ENCODE measurements at places on chromosomes 3 and 15. TPM values are rescaled to one million over a fixed set of nuclear protein-coding genes. Genes with fewer than 3 reads are reported as not detected.

DNA sequence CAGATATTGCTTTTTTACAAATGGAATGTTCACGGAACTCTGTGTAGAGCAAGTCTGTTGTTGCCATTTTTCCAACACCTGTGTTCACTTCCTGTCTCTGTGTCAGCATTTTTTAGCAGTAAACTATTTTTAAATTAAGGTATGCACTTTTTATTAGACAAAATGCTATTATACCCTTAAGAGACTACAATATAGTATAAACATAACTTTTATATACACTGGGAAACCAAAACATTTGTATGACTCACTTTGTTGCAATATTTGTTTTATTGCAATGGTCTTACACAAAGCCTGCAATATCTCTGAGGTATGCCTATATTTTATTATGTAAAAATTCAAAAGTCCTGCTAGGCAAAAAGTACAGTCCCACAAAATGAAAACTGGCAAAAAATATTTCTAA is 39.8 kb upstream of the FGF7 start:
- DNase-seq, result no peak
- no peaks in the 10 kb centered on the region for H3K4me1 ChIP-seq
- no peaks in the 10 kb centered on the region for H3K36me3 ChIP-seq
- no peak overlapping the region for H3K27ac ChIP-seq

DNA sequence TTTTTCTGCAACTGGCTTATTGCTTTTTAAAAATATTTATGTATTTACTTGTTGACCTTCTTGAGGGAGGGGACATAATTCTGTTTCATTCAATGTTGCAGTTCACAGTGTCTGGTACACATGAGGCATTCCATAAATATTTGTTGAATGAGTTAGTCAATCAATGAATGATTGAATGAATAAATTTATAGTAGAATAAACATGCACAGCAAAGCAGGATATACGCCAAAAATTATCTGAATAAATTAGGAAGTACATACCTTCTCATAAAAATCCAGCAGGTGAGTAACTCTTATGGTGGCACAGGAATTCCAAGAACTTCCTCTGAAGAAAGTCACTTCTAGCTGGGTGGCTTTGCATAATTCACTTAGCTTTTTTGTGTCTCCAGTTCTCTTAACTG is 469.4 kb upstream of the ATP11B start:
- no peaks in the 10 kb centered on the region for H3K27me3 ChIP-seq
- H3K36me3 ChIP-seq, result no peaks in the 10 kb centered on the region
- no peak overlapping the region for H3K4me3 ChIP-seq
- DNase-seq, result no peak
- no peaks in the 10 kb centered on the region for H3K4me1 ChIP-seq

DNA sequence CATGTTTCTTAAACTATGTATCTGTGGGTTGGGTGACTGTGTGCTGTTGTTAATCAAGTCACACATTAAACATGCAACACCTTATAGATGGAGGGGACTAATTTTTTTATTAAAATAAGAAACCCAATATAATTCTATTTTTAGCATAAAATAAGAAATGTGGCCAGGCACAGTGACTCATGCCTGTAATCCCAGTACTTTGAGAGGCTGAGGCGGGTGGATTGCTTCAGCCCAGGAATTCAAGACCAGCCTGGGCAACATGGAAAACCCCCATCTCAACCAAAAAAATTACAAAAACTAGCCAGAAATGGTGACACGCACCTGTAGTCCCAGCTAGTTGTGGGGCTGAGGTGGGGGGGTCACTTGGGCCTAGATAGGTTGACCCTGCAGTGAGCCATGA is 1021.0 kb downstream of the EPHA3 start:
- no peak overlapping the region for H3K4me3 ChIP-seq
- no peak for DNase-seq
- H3K36me3 ChIP-seq, result no peaks in the 10 kb centered on the region
- no peaks in the 10 kb centered on the region for H3K27me3 ChIP-seq
- H3K27ac ChIP-seq, result no peak overlapping the region

DNA sequence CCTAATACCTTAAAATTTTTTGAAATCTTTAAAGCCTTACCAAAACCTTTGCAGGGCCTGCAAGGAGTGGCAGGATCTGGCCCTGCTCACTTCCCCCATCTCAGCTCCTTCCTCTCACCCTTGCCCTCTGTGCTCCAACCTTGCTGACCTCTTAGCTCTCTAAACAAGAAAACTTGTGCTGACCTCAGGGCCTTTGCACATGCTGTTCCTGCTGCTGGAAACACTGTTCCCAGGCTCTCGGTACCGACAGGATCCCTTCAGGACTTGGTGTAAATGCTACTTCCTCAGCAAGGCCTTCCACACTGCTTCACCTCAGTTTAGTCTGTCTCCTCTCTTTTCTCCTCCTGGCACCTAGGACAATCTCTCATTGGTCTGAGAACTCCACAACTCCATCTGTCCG is 155.4 kb upstream of the IQSEC1 start:
- no peaks in the 10 kb centered on the region for H3K36me3 ChIP-seq
- peaks cover 3% of the 10 kb centered on the region for H3K4me1 ChIP-seq
- DNase-seq, result no peak
- H3K27me3 ChIP-seq, result no peaks in the 10 kb centered on the region
- H3K4me3 ChIP-seq, result no peak overlapping the region

DNA sequence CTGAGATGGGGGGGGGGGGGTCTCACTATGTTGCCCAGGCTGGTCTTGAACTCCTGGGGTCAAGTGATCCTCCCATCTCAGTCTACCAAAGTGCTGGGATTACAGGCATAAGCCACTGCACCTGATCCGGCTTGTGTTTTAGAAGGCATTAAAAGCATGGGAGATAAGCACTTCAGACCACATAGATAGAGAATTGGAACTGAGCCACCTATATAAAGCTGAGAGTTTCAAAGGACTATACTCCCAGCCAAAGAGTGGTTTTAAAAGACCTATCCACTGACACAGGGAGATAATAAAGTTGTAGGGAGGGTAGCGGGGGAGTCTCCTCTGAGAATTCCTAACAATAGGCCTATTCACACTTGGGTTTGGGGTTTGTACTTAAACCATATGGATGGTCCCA is 34.8 kb downstream of the DENND4A start:
- H3K4me1 ChIP-seq, result no peaks in the 10 kb centered on the region
- no peak overlapping the region for H3K27ac ChIP-seq
- no peaks in the 10 kb centered on the region for H3K36me3 ChIP-seq

DNA sequence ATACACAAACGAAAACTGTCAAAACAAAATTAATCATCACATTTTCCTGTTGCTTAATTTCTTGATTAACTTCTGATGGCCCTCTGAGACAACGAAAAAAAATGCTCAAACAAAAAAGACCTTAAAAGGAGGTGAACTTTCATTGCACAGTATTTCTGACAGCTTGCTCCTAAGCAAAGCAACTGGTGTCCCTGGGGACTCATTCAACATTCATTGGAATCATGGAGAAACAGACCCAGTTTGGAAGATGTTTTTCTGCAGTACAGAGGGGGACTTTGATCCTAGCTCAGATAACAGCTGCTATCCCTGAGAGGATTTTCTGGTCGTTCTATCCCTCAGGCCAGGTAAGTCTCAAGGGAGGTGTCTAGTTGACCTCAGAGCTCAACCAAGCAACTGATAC is 378.7 kb upstream of the ATP11B start:
- H3K4me3 ChIP-seq, result no peak overlapping the region
- no peaks in the 10 kb centered on the region for H3K4me1 ChIP-seq
- DNase-seq, result no peak
- H3K27ac ChIP-seq, result no peak overlapping the region

DNA sequence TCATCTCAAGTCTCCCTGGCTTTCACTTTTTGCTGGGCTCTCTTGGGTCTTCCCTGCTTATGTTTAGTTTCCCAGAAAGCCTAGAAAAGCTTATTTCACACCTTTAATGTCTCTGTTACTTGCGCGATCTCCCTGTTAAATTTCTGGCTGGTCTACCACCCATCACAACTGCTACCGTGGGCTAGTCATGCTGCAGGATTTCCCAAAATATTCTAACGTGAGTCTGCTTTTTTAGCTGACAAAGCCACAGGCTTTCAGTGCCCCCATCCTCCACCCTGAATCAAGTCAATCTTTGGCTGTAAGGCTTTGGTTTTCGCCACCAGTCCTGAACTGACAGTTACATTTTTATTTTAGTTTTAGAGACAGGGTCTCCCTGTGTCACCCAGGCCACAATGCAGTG is 74.1 kb downstream of the SUMF1 start:
- no peak for DNase-seq
- H3K27me3 ChIP-seq, result no peaks in the 10 kb centered on the region
- no peaks in the 10 kb centered on the region for H3K36me3 ChIP-seq
- no peak overlapping the region for H3K27ac ChIP-seq

DNA sequence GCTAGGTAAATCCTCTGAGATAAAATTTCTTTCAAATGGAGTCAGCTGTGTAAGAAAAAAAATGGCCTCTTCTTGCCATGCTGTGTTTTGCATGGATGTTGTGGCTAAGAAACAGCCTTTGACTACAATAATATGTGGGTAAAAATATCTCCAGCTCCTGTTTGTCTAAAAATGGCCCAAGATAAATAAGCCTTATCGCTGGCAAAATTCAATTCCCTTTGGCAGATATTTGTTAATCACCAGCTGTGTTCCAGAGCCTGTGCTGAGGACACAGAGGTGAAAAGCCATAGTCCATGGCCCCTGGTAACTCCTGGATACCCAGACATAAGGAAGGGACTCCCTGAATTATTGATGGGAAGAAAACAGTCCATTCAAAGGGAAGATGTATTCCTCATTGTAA is 15.3 kb upstream of the RAMAC start:
- no peak overlapping the region for H3K27ac ChIP-seq
- no peaks in the 10 kb centered on the region for H3K27me3 ChIP-seq
- DNase-seq, result no peak
- no peaks in the 10 kb centered on the region for H3K4me1 ChIP-seq
- H3K36me3 ChIP-seq, result no peaks in the 10 kb centered on the region
- H3K4me3 ChIP-seq, result no peak overlapping the region

DNA sequence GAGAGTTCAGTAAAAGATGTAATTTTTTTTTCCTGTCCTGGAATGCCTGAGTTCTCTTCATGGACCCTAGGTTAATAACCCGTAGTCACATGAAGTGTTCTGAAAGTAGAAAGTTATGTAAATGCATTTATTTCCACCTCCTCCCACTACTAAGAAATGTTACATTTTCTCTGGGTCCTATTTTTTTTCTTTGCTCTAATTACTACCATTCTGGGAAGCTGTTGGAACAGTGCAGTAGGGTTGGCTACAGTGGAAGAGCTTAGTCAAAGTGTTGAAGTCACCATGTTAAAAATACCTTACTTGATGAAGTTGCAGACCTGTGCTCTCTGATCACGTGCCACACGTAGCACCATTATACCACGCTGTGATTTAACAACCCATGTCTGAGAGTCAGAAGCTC is 153.8 kb upstream of the TSC22D2 start:
- no peaks in the 10 kb centered on the region for H3K36me3 ChIP-seq
- no peak overlapping the region for H3K27ac ChIP-seq
- DNase-seq, result no peak
- peaks cover 4% of the 10 kb centered on the region for H3K4me1 ChIP-seq
- H3K4me3 ChIP-seq, result no peak overlapping the region

GRCh38 chr3:81602781-81603180 is 158.7 kb downstream of the GBE1 start:
- H3K36me3 ChIP-seq, result no peaks in the 10 kb centered on the region
- no peak overlapping the region for H3K27ac ChIP-seq
- H3K4me1 ChIP-seq, result no peaks in the 10 kb centered on the region
- H3K4me3 ChIP-seq, result no peak overlapping the region
- no peaks in the 10 kb centered on the region for H3K27me3 ChIP-seq
- no peak for DNase-seq

- no peak overlapping the region for H3K27ac ChIP-seq
- DNase-seq, result no peak
- no peaks in the 10 kb centered on the region for H3K36me3 ChIP-seq
- no peaks in the 10 kb centered on the region for H3K4me1 ChIP-seq
- no peaks in the 10 kb centered on the region for H3K27me3 ChIP-seq
Observed at GRCh38 chr15:75036212-75036616, 12.8 kb downstream of the PPCDC start.

DNA sequence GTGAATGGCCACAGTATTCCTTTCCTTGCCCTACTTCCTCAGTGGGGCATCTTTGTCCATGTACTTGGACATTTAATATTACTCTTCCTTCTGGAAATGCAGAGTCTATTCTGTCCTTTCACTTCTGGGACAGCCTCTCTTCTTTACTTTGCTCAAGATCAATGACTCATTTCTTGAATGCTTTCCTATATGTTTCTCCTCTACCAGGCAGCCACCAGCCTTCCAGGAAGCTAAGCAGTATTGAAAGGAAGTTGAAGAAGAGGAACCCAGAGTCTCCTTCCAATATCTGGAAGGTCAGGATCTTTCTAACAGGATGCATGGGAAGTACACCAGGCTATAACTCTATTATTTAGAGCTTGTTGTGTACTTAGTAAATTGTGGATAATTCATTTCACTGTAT is 182.8 kb downstream of the CD47 start:
- no peak overlapping the region for H3K4me3 ChIP-seq
- peaks cover 2% of the 10 kb centered on the region for H3K4me1 ChIP-seq
- no peak overlapping the region for H3K27ac ChIP-seq
- H3K36me3 ChIP-seq, result no peaks in the 10 kb centered on the region
- no peaks in the 10 kb centered on the region for H3K27me3 ChIP-seq

GRCh38 chr3:100912976-100913545 is 80.2 kb downstream of the ABI3BP start:
- no peaks in the 10 kb centered on the region for H3K27me3 ChIP-seq
- H3K27ac ChIP-seq, result no peak overlapping the region
- no peaks in the 10 kb centered on the region for H3K4me1 ChIP-seq
- DNase-seq, result no peak
- no peaks in the 10 kb centered on the region for H3K36me3 ChIP-seq

- no peak overlapping the region for H3K27ac ChIP-seq
- no peak overlapping the region for H3K4me3 ChIP-seq
- no peak for DNase-seq
Observed at GRCh38 chr3:50380405-50381085, 21.2 kb upstream of the TMEM115 start.

GRCh38 chr3:52236424-52236886 is 2.5 kb downstream of the TWF2 start:
- peaks cover 16% of the 10 kb centered on the region for H3K4me1 ChIP-seq
- no peaks in the 10 kb centered on the region for H3K36me3 ChIP-seq
- H3K27me3 ChIP-seq, result no peaks in the 10 kb centered on the region
- peak overlapping the region; percentile 27 for H3K27ac ChIP-seq
- no peak overlapping the region for H3K4me3 ChIP-seq
- DNase-seq, result no peak

DNA sequence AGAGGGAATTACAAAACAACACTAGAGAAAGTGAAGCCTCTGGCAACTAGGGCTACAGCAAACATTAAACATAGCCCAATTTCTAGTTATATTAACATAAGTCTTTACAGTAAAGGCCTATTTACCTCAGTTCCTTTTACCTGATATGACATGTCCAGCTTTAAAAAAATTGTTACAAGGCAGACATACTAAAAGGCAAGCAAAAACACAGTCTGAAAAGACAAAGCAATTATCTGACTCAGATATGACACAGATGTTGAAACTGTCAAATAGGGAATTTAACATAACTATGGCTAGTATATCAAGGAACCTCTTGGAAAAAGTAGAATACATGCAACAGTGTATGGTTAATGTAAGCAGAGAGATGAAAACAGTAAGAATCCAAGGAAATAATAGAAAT is 238.6 kb downstream of the RAP2B start:
- H3K27me3 ChIP-seq, result no peaks in the 10 kb centered on the region
- peak overlapping the region; percentile 3 for H3K27ac ChIP-seq
- no peaks in the 10 kb centered on the region for H3K4me1 ChIP-seq
- no peak overlapping the region for H3K4me3 ChIP-seq
- DNase-seq, result no peak
- H3K36me3 ChIP-seq, result no peaks in the 10 kb centered on the region

GRCh38 chr3:27456554-27456953 is 27.6 kb downstream of the SLC4A7 start:
- H3K4me3 ChIP-seq, result no peak overlapping the region
- H3K36me3 ChIP-seq, result no peaks in the 10 kb centered on the region
- H3K27me3 ChIP-seq, result no peaks in the 10 kb centered on the region
- no peak for DNase-seq
- H3K27ac ChIP-seq, result no peak overlapping the region

The ZNF445 gene
- 5.2 TPM for total RNA-seq

The HCLS1 gene
- total RNA-seq, result 13.5 TPM

The LRRC2 gene
- total RNA-seq, result 4.6 TPM

The GOLGA6A gene
- not detected for total RNA-seq
